ENCODE measurements at places on chromosomes 5 and 9. TPM values are rescaled to one million over a fixed set of nuclear protein-coding genes. Genes with fewer than 3 reads are reported as not detected.

DNA sequence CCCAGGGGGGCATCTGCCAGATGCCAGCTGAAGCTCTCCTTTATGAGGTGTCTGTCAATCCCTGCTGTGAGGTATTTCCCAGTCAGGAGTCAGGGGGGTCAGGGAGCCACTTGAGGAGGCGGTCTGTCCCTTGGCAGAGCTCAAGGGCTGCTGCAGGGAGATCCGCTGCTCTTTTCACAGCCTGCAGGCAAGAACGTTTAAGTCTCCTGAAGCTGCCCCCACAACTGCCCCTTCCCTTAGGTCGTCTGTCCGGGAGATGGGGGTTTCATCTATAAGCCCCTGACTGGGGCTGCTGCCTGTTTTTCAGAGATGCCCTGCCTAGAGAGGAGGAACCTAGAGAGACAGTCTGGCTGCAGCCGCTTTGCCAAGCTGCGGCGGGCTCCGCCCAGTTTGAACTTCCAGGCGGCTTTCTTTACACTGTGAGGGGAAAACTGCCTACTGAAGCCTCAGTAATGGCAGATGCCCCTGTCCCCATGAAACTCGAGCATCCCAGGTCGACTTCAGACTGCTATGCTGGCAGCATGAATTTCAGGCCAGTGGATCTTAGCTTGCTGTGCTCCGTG, 148.3 kb downstream of the RPS23 start:
- no peak for DNase-seq

DNA sequence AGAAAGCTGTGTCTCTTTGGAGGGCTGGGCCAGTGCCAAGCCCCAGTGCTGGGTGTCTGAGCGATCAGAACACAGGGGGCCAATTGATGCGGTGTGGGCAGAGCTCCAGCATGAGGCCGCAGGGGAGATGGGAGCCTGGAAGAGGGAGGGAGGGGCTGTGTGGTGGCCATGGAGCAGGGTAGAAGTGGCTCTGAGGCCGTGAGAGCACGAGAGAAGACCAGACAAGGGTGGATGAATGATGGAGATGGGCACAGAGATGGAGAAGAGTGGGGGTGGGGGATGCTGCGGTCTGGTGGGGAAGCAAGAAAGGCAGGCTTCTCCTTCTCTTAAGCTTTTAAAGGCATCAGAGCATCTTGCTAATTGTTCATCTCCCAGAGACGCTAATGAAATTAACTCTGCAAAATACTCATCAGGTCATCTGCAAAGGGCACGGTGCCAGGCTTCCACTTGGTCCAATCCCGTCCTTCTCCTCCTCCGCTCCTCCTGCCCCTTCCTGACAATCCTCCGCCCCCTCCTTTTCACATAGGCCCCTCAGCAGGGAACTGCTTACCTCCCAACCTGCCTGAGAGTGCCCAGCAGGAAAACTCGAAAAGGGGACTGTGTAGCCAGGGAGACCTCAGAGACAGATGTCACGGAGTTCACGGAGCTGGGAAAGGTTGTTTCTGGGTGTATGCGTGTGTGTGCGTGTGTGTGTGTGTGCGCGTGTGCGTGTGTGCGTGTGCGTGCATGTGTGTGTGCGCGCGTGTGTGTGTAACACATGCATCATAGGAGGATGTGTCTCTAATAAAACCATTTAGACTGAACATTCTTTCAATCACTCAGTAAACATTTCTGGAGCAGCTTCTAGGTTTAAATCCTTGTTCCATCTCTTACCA, 7.1 kb upstream of the UNC5A start:
- DNase-seq = no peak

DNA sequence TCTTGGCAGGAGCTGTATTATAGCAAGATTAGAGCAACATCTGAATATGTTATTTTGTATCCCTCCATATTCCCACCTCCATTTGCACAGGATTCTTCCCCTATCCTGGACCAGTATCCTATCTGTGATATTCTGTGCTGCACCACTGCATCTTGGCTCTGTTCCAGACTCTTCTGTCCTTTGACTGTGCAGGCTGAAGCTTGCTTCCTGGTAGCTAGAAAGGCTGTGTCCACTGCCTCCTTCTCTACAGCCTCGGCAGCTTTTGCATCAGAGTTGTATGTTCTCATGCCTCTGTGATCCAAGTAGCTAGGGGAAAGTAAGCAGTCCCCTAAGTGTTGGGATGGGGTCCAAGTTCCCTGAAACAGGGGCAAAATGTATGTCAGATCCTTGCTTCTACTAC, 104.1 kb downstream of the GAS1 start:
- DNase-seq = no peak

The SLC36A2 gene
- total RNA-seq = not detected
